ENCODE measurements at places on chromosomes 7 and 10.

- no peak for DNase-seq
Observed at GRCh38 chr10:44962870-44963738, 3.5 kb downstream of the RASSF4 start.

- DNase-seq: no peak
Observed at GRCh38 chr7:149427893-149428292, 33.0 kb downstream of the ZNF777 start.

DNA sequence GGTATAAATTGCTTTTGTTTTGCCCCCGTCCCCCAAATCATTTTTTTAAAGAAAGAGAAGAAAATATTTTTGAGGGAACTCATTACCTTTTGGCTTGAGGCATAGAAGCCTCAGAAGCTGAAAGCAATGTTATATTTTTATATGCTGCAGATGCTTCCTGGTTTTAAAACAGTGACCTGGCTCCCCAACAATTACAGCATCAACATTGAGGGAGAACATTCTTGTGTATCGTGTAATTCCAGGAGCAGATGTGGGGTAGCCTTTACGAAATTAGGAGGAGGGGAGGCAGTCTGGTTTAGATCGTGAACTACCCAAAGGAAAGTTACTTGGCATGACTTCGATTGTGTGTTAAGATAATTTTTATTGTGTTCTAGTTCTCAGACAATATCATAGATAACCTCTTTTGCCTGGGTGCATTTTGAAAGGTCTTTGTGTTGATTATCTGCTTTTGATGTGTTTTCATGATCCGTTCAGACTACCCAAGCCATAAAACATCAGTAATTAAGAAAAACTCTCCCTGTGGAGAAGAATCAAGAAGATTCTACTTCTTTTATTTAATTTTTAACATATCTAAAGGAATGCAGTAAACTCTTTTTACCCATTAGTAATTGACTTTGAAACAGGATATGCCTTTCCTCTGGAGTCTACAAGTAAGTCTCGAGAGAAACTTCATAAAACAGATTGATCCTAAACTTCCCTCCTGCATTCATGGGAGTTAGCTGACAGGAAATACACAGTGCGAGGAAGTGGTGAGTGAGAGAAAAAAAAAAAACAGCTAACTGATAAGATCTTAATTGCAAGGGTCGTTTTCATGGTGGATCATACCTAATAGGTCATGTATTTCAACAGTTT is 141.4 kb downstream of the KIAA1217 start:
- no peak for DNase-seq

GRCh38 chr10:51683031-51683691 is 16.2 kb downstream of the CSTF2T start:
- no peak for DNase-seq

- no peak for DNase-seq
Observed at GRCh38 chr7:2971914-2972834, 71.5 kb downstream of the CARD11 start.

GRCh38 chr10:92001581-92001980 is 78.0 kb downstream of the BTAF1 start:
- no peak for DNase-seq

Data from esophagus squamous epithelium (tissue), 5 donors.